ENCODE measurements at places on chromosomes 1 and 21. TPM values are rescaled to one million over a fixed set of nuclear protein-coding genes. Genes with fewer than 3 reads are reported as not detected.

- peak overlapping the region; percentile 94 for H3K27ac ChIP-seq
- H3K4me3 ChIP-seq, result peak overlapping the region; percentile 6
- no peaks in the 10 kb centered on the region for H3K27me3 ChIP-seq
- H3K4me1 ChIP-seq, result peaks cover 87% of the 10 kb centered on the region
- DNase-seq, result no peak
Measured at GRCh38 chr1:19479351-19480120, 5.8 kb downstream of the CAPZB start.

DNA sequence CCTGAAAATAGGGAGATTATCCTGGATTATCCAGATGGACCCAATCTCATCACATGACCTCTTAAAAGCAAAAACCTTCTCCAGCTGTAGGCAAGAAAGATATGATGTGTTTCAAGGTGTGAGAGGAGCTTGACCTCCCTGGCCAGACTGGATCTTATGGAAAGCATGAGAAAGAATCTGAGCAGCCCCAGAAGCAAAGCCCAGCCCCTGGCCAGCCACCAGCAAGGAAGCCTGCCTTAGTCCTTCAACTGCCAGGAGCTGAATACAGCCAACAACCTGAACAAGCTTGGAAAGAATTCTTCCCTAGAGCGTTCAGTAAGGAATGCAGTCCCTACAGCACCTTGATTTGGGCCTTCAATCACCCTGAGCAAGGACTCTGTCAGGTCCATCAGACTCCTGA lies 375.0 kb upstream of the CHRM3 start:
- no peaks in the 10 kb centered on the region for H3K36me3 ChIP-seq
- no peaks in the 10 kb centered on the region for H3K4me1 ChIP-seq

The RNF207 gene
- total RNA-seq, result 54.7 TPM

GRCh38 chr1:155011437-155012025 lies 8.9 kb downstream of the ZBTB7B start:
- H3K27me3 ChIP-seq, result no peaks in the 10 kb centered on the region
- H3K4me1 ChIP-seq, result peaks cover 58% of the 10 kb centered on the region
- peak overlapping the region; percentile 97 for H3K4me3 ChIP-seq

The OR2T1 gene
- total RNA-seq, result not detected

GRCh38 chr1:2224631-2225428 lies 3.3 kb upstream of the SKI start:
- H3K4me3 ChIP-seq, result no peak overlapping the region
- H3K4me1 ChIP-seq, result peaks cover 6% of the 10 kb centered on the region
- no peak overlapping the region for H3K27ac ChIP-seq
- peaks cover 12% of the 10 kb centered on the region for H3K27me3 ChIP-seq
- DNase-seq, result peak; percentile 58
- peaks cover 10% of the 10 kb centered on the region for H3K36me3 ChIP-seq

The LRRC39 gene
- 0.57 TPM for total RNA-seq

The TRAF3IP3 gene
- total RNA-seq, result 392 TPM

The ADAM30 gene
- total RNA-seq, result not detected

The GPR61 gene
- total RNA-seq, result not detected

GRCh38 chr1:226994586-226995364 lies 54.7 kb downstream of the COQ8A start:
- peaks cover 9% of the 10 kb centered on the region for H3K27me3 ChIP-seq
- H3K4me1 ChIP-seq, result peaks cover 10% of the 10 kb centered on the region
- H3K36me3 ChIP-seq, result no peaks in the 10 kb centered on the region
- H3K27ac ChIP-seq, result no peak overlapping the region
- H3K4me3 ChIP-seq, result no peak overlapping the region

DNA sequence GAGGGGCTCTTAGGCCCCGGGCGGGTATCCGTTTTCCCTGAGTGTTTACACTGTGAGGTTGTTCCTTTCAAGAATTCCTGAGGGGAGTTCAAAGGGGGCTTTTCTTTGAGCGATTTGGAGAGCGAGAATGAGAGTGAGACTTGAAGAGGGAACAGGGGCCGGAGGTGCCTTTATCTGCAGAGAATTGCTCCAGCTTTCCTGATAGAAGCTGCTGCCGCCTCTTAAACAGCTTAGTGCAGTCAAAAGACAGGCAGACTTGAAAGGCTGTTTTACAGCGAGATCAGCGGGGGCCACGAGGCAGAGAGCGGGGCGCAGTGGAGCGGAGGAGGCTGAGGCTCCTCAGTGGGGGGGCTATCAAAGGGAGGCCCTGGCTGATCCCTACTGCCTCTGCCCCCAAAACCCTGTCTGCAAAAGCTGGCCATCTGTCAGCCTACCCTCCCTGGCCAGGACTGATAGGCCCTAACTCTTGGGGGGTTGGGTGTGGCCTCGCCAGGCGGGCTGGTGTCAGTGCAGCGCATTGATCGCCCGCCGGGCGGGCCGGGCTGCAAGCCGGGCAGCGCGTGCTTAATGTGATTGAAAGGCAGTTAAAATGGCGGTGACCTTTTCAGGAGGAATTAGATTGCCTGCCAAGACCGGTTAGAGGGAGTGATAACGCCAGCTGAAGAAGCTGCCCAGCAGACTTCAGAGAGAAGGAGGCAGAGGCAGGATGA lies 36.4 kb downstream of the TMEM53 start:
- no peak overlapping the region for H3K27ac ChIP-seq
- peaks cover 56% of the 10 kb centered on the region for H3K36me3 ChIP-seq
- H3K27me3 ChIP-seq, result no peaks in the 10 kb centered on the region
- no peak overlapping the region for H3K4me3 ChIP-seq
- peaks cover 21% of the 10 kb centered on the region for H3K4me1 ChIP-seq
- DNase-seq, result no peak

DNA sequence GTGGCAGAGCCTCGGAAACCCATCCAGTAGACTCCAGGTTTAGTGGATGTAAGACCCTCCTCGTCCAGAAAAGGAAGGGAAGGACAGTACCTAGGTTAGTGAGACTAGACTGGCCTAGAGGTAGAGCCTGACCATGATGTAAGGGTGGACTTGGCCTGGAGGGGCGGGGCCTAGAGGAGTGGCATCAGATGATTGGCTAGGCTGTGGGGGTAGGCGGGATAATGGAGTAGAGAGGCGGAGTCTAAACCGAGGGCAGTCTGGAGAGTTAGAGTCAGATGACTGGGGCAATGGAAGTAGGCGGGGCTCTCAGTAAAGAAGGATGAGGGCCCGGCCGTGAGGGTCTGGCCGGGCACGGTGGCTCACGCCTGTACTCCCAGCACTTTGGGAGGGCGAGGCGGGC lies 70.1 kb downstream of the EPHB2 start:
- H3K27ac ChIP-seq, result no peak overlapping the region
- no peaks in the 10 kb centered on the region for H3K4me1 ChIP-seq
- no peaks in the 10 kb centered on the region for H3K36me3 ChIP-seq
- H3K4me3 ChIP-seq, result no peak overlapping the region
- H3K27me3 ChIP-seq, result peaks cover 10% of the 10 kb centered on the region

DNA sequence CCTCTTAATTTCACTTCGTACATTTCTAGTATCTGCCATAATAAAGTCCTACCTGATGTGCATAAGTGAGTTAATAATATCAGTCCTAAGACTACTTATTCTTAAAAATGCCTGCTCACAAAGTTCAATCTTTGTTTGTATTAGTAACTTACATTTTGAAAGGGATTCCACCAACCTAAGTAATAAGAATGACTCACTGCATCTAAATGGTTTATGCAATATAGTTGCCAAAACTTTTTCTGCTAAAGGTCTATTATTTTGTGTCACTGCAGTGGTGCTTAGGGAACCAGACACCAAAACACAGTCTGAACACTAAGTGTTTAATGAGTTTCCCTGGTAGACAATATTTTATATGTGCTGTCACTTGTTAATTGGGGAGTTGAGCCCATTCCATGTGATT lies 1.8 kb downstream of the ZNF669 start:
- H3K4me3 ChIP-seq, result no peak overlapping the region
- no peak overlapping the region for H3K27ac ChIP-seq
- H3K27me3 ChIP-seq, result peaks cover 4% of the 10 kb centered on the region
- DNase-seq, result no peak
- peaks cover 8% of the 10 kb centered on the region for H3K4me1 ChIP-seq

DNA sequence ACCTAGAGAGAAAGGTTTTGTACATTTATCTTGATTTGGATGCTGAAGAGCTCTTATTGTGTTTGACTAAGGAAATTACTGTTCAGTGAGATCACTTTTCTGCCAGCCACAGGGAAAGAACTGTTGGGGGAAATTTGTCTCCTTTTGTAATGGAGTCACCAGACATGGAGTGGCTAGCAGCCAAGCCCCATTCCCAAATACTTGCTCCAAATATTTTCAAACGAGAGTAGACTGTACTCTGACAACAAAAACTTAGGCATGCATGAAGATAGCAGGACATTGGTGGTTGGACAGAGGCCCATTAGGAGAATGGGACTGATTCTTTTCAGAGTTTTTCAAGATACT lies 21.1 kb downstream of the IPO9 start:
- no peaks in the 10 kb centered on the region for H3K27me3 ChIP-seq
- no peak overlapping the region for H3K4me3 ChIP-seq
- peaks cover 5% of the 10 kb centered on the region for H3K4me1 ChIP-seq
- H3K27ac ChIP-seq, result no peak overlapping the region

DNA sequence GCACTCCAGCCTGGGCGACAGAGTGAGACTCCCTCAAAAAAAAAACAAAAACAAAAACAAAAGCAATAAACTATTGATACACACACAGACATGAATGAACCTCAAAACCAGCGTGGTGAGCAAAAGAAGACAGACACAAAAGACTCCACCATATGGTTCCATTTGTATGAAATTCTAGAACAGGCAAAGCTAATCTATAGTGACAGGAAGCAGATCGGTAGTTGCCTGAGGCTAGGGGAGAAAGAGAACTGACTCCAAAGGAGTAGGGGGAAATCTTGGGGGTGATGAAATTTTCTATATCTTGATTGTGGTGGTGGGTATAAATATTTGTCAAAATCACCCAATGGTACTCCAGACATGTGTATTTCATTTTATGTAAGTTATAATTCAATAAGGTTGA lies 20.9 kb downstream of the LACTBL1 start:
- H3K4me1 ChIP-seq, result no peaks in the 10 kb centered on the region
- DNase-seq, result no peak
- H3K4me3 ChIP-seq, result no peak overlapping the region
- no peak overlapping the region for H3K27ac ChIP-seq
- H3K36me3 ChIP-seq, result no peaks in the 10 kb centered on the region

GRCh38 chr1:109881906-109882287 lies 28.8 kb upstream of the CSF1 start:
- no peak overlapping the region for H3K4me3 ChIP-seq
- H3K27ac ChIP-seq, result no peak overlapping the region
- H3K36me3 ChIP-seq, result no peaks in the 10 kb centered on the region
- DNase-seq, result no peak

DNA sequence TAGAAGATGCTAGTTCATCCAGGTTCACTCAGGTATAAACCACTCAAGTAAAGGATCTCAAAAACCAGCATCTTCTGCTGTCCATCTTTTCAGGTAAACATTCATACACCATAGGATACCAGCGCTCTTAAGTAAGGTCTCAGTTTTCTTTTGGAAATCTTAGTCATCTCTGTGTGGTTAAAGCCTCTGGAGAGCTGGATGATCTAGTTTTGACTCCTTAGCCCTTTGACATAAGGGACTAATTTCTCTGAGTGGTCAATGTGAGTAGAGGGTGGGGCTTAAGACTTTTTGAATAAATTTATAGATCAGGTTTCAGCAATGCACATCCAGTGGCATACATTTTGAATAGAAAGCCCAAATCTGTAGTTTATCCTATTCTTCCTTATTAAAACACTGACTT lies 92.3 kb downstream of the CTH start:
- peaks cover 10% of the 10 kb centered on the region for H3K27me3 ChIP-seq
- H3K4me1 ChIP-seq, result peaks cover 2% of the 10 kb centered on the region
- DNase-seq, result no peak
- no peak overlapping the region for H3K27ac ChIP-seq
- H3K4me3 ChIP-seq, result no peak overlapping the region

The TRIM63 gene
- total RNA-seq, result not detected

GRCh38 chr1:153679337-153680119 lies 1.0 kb downstream of the NPR1 start:
- peak; percentile 73 for DNase-seq
- peaks cover 54% of the 10 kb centered on the region for H3K27me3 ChIP-seq
- peak overlapping the region; percentile 85 for H3K4me3 ChIP-seq
- no peak overlapping the region for H3K27ac ChIP-seq

GRCh38 chr1:211336161-211336560 lies 9.5 kb downstream of the TRAF5 start:
- H3K36me3 ChIP-seq, result peaks cover 46% of the 10 kb centered on the region
- H3K27me3 ChIP-seq, result no peaks in the 10 kb centered on the region
- DNase-seq, result no peak
- peak overlapping the region; percentile 82 for H3K4me3 ChIP-seq
- H3K4me1 ChIP-seq, result peaks cover 80% of the 10 kb centered on the region

GRCh38 chr1:92752719-92753118 lies 32.2 kb downstream of the EVI5 start:
- no peak overlapping the region for H3K27ac ChIP-seq
- DNase-seq, result no peak
- no peak overlapping the region for H3K4me3 ChIP-seq
- no peaks in the 10 kb centered on the region for H3K36me3 ChIP-seq
- H3K27me3 ChIP-seq, result peaks cover 18% of the 10 kb centered on the region

The POLR3C gene
- total RNA-seq, result 39.0 TPM

The CD5L gene
- not detected for total RNA-seq

DNA sequence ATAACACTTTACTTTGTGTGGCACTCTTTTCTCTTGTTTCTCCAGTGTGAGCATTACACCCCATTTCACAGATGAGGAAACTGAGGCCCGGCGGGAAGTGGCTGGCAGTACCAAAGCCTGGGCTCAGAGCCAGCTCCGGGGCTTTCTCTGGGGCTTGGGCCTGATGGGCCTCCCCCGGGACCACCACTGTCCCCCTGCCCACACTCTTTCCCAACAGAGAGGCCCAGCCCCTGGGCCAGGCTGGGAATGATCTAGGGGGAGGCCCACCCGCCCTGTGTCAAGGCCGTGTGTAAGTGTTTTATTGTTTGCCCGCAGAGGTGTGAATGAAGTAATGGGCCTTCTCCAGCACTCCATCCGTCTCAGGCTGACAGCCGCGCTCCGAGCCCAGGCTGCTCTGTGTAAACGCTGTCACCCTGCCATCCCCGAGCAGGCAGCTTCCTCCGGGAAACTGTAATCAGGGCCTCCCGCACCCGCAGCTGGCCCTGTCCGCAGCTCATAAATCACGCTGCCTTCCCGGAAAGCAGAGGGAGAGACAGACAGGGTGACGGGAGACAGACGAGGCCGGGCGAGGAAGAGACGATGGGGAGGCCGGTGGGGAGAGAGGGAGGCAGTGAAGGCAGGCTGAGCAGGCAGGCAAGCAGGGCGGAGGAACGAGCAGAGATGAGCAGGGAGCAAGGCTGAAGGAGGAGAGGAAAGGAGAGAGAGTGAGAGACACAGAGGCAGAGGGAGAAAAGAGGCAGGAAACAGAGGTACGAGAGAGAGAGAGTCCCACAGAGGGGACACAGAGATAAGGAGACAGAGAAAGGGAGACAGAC lies 109.7 kb upstream of the ZBTB40 start:
- peaks cover 14% of the 10 kb centered on the region for H3K27me3 ChIP-seq
- H3K27ac ChIP-seq, result no peak overlapping the region
- H3K4me1 ChIP-seq, result no peaks in the 10 kb centered on the region
- no peaks in the 10 kb centered on the region for H3K36me3 ChIP-seq

DNA sequence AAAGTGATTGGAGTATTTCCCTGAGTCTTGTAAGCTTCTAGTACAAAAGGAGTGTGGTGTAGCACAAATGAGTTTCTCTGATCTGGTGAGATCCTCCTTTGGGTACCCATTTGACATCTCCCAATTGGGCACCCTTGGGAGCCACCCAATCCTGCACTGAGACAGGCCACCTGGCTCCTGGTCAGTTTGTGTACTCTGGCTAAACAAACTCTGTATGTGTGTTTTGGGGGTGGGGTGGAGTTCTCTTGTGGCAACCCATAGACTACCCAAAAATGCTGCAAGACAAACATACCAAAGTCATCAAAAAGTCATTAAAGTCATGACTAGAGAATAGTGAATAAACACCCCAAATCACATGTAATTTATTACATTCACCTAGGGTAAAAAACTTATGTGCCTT lies 8.4 kb upstream of the HIVEP3 start:
- H3K27ac ChIP-seq, result no peak overlapping the region
- no peaks in the 10 kb centered on the region for H3K36me3 ChIP-seq
- H3K27me3 ChIP-seq, result peaks cover 32% of the 10 kb centered on the region
- DNase-seq, result peak; percentile 50

The FMO1 gene
- not detected for total RNA-seq
